Fibroblast of skin of left biceps (primary cell): ENCODE measurements at places on chromosomes 3 and 15.

- DNase-seq, result no peak
Measured at GRCh38 chr15:69408841-69409240, 5.3 kb upstream of the KIF23 start.

DNA sequence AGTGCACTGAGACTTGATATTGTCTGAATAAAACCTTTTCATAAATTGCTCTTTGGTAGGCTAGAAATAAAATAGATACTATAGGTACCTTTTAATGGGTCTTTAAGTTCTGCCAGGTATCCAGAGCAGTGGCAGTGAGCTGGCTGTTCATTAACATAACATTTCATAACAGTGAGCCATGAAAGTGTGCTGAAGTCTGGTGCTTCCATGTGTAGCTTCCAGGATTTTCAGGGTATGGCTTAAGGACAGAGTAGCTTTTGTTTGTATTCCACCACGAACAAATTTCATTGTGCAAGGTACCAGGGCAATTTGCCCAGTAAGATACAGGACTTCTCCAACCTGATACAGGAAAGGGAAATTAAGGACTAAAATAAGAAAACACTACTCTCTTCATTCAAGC lies 124.7 kb upstream of the NANOGP8 start:
- no peak for DNase-seq

DNA sequence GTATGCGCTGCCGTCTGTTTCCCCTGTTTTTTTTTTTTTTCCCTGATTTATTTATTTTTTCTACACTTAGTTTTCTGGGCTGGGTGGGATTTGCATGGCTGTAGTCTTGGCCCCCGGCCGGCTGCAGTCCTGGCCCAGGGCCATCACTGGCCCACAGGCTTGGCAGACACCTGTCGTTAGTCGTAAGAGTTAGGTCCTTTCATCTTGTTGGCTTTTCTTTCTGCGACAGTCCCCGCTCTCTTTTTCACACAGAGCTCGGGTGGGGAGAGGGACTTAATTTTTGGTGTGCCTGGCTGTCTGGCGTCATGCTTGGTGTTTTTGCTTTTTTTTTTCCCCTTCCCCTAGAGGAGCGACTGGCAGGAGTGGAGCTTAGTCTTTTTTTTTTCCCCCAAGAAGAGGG lies 183.4 kb downstream of the KLF13 start:
- no peak for DNase-seq

DNA sequence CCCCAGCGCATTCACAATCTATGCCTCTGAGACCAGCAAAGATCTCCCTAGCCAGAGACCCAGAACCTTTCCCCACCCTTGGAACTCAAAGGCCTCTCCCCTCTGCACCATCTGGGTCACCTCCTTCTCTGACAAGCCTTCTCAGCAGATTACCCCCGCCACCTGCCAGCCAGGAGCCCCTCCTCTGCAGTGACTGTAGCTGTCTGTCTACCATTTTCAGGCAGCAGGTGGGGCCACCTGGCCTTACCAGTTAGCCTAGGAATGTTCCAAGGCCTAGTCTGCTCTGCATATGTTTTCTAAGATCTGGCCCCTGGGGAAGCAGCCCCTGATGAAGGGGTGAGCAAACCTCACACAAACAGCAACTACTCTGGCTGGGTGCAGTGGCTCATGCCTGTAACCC lies 2.4 kb downstream of the MYLK start:
- no peak for DNase-seq

DNA sequence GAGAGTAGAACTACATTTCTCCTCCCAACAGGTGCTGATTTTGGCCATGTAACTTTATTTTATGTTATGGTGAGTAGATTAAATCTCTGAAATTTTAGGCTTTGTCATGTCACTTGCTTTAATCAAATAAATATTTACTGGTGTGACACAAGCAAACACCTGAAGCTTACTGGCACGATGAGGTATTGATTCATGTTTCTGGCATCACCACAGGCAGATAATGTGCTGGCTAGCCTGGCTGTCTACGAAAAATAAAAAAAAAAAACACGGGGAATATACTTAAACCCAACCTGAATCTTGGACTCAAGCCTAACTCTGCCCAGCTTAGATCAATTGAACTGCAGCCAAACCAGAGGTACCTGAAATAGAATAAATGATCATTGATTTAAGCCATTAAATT lies 65.6 kb upstream of the CADM2 start:
- DNase-seq, result no peak

GRCh38 chr15:57377478-57377847 lies 1.2 kb downstream of the CGNL1 start:
- DNase-seq, result no peak

DNA sequence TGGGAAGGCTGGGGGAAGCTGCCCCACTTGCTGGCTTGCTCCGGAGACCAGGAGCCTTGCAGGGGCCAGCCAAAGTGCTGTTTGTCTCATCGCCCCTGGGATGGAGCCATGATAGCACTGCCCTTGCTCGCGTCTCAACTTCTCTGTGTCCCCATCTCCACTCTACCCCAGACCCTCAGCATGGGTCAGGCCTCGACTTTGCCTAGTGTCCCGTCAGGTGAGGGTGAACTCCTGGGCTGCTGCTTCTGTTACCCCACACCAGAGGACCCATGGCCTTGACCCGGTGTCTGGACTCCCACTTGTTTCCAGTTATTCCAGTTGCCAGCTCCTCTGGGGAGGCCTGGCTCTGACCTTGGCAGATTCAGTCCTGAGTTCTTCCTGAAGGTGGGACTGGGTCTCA lies 36.5 kb upstream of the DUSP7 start:
- no peak for DNase-seq

DNA sequence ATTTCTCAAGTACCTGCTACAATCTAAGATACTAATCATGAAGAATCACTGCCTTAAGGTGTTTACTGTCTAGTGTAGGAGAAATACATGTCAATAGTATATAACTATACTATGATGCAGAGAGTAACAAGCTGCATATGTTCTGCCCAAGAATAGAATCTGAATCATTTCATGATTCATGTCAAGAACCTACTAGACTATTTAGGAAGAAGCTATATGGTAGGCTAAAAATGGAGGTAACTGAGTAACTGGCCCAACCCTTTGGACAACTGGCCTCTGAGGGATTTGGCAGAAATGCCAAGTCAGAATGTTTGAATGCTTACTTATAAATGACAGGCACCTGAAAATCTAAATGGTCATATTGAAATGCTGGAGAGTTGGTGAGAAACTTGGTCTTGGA lies 59.9 kb upstream of the DGKG start:
- no peak for DNase-seq

DNA sequence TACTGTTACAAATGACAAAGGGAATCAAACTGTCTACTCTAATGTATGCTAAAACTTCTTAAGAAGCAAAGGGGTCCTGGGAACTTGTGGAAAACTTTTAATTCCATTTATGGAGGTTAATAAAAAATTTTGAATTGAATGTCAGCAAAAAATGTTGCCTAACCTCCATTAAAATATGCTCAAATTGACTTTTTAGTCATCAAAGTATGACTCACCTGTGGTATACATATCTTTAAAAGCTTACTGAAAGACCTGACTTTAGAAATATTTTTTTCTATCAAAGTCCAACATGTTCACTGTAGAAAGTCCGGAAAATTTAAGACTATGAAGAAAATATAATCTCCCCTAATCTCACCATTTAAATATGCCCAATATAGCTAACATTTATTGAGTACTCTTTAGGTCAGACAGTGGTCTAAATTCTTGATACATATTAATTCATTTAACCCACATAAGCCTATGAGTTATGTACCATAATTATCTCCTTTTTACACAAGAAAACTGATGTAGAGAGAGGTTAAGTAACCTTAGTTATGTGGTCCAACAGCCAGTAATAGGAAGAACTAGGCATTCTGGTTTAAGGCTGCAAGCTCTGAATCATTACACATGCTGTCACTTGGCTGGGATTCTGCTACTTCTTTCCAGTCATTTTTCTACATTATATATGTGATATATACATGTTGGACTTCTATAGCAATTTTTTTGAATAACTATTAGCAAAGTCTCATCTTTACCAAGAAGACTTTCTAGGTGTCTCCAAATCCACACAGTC lies 83.6 kb downstream of the PDZRN3 start:
- no peak for DNase-seq

DNA sequence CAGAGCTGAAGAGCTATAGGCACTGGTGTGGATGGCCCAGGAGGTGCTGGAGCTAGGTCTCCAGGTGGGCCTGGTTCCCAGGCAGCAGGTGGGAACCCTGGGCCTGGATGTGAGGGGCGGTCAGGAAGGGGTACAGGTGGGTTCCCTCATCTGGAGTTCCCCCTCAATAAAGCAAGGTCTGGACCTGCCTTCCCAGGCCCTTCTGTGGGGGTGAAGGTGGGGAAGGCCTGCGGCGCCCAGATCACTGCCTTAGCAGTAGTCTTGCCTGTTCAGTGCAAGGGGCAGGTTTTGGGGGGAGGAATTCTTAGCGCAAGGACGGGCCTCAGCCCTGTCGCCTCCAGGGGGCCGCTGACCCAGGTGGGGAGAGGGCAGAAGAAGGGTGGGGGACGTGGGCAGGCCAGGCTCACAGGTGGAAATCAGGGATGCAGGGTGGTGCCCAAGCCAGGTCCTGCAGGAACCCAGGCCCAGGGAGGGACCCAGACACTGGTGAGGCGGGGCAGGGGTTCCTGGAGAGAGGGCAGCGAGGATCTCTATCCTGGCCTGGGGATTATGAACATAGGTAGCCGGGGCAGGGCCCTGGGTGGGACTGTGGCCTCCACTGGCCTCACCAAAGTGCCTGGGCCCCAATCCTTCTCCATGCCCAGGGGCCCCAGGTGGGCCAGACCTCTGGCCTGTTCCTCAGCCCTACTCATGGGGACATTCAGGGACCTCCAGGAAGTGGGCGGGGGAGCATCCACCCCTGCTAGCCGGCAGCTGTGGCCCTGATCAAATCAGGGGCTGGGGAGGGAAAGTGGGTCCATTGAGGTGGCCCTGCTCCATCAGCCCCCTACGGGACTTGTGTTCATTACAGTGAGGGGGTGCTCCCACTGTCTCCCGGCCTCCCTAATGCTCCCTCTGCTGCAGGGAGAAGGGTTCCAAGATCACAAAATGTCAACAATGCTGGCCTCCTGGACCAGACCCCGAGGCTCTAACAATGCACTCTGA lies 25.3 kb downstream of the HDAC11 start:
- DNase-seq, result no peak

DNA sequence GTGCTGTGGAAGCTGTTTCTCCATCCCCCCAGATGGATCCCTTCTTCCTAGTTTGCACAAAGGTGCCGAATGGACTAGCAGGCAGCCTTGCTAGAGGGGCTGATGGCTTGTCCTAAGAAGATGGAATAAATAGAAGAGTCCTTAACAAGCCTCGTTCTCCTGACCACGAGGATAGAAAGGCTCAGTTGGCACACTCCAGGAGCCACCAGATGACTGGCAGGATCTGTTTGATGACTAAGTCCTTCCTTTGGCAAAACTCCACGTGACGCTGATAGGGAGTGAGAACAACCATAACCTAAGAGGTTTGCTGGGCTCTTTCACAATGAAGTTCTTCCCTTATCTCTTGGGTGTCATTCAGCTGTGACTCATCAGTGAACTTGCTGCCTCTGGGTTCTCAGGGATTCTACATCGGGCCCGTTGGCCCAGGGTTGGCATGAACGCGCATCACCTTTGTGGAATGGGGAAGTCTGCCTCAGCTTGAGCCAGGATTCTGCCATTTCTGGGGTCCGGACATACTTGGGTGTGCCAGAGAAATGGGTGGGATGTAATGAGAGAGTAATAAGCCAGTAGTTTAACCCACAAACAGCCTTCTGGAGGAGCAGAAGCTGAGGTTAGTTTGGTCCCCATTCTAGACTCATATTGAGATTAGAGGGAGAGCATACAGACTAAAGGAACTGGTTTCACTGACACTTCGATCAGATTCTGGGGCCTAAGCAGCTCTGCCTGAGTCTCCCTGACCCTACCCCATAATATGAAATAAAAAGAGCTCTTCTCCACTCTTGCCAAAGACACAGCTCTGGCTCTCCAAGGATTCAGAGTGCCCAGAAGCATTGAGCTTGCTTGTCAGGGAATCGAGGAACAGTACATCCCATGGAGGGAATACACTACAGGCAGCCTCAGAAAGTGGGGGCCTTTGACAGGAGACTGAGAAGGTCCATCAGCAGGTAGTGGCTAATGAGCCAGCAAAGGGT lies 2.0 kb upstream of the MELTF start:
- DNase-seq, result peak; percentile 86

DNA sequence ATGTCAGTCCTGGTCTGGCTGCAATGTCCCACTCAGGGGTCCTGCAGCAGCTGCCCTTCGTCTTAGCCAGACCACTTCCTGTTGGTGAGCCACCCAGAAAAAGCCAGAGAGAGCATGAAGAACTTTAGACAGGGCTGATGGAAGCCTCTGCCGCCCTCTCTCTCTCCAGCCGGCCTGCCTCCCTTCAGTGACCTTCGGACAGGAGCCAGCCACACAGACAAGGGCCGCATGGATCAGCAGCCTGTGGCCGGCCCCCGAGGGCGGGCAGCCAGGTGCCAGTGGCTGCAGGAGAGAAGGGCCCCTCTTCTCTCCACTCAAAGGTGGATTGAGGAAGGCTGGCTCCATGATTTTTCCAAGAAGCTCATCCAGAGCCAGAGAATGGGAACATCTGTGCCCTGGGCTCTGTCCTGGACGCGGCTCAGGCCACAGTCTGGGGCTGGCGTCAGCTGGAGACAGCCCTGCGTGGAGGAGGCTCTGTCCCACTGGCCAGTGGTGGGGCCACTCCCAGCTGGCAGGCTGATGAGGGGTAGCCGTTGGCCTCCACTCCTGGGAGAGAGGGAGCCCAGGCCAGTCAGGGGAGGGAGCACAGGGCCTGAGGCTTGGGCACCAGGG lies 42.9 kb downstream of the ISG20 start:
- no peak for DNase-seq

- no peak for DNase-seq
Measured at GRCh38 chr3:190629088-190629487, 115.2 kb downstream of the IL1RAP start.

DNA sequence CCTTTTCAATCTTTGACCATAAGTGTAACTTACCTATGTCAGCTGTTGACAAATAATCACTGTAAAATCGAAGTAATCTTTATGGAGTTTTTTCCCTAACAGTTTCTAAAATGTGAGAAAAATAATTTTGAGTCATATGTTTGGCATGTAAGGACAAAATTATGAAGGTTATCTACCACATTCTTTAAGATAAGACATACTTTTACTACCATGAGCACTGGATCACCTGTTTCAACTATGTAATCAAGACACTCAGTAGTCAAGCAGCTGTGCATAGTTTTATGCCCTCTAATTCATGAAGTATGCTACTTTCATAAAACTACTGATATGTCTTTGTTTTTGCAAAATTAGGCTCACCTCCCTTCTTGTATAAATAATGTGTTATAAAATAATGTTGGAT lies 12.1 kb downstream of the FGF7 start:
- DNase-seq, result no peak
